ENCODE measurements at places on chromosomes 5 and 9.

DNA sequence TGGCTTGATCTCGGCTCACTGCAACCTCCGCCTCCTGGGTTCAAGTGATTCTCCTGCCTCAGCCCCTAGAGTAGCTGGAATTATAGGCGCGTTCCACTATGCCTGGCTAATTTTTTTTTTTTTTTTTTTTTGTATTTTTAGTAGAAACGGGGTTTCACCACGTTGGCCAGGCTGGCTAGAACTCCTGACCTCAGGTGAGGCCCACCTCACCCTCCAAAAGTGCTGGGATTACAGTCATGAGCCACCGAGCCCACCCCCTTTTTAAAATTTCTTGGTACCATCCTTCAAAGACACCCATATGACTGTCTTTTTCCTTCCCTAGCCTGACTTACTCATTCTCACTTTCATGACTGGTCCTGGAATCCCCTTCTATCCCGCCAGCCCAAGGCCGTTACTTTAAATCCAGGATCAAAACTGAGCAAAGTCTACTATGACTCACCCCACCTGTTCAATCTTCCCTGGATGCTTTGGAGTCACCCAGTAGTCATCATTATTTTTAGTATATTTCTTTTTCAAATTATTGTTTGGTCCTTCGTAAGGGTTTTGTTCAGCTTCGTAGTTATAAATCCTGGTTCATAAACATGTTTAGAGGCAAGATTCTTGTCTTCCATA is 1.2 kb upstream of the TBCA start:
- no peak for DNase-seq

GRCh38 chr5:15959370-15960164 is 220.0 kb downstream of the MARCHF11 start:
- DNase-seq, result no peak

- DNase-seq, result no peak
Measured at GRCh38 chr5:117261948-117262571, 687.4 kb upstream of the SEMA6A start.

- no peak for DNase-seq
Measured at GRCh38 chr9:37551468-37551867, 24.7 kb downstream of the FBXO10 start.

- no peak for DNase-seq
Measured at GRCh38 chr5:124264499-124264898, 481.9 kb downstream of the ZNF608 start.

DNA sequence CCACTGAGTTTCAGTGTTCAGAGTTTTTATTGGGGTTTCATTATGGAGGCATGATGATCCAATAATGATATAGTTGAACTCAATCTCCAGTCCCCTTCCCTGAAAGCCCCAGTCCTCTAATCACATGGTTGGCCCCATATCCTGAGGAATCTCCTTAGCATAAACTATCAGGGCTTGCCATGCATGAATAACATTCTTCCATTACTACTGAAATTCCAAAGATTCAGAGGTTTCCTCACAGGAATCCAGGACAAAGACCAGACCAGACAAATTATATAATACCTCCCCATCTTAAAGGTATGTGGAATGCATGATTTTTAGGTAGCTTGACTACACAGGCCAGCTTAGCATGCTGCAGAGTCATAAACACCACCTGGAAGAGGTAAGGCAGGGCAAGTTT is 15.5 kb upstream of the LRRTM2 start:
- DNase-seq, result no peak

DNA sequence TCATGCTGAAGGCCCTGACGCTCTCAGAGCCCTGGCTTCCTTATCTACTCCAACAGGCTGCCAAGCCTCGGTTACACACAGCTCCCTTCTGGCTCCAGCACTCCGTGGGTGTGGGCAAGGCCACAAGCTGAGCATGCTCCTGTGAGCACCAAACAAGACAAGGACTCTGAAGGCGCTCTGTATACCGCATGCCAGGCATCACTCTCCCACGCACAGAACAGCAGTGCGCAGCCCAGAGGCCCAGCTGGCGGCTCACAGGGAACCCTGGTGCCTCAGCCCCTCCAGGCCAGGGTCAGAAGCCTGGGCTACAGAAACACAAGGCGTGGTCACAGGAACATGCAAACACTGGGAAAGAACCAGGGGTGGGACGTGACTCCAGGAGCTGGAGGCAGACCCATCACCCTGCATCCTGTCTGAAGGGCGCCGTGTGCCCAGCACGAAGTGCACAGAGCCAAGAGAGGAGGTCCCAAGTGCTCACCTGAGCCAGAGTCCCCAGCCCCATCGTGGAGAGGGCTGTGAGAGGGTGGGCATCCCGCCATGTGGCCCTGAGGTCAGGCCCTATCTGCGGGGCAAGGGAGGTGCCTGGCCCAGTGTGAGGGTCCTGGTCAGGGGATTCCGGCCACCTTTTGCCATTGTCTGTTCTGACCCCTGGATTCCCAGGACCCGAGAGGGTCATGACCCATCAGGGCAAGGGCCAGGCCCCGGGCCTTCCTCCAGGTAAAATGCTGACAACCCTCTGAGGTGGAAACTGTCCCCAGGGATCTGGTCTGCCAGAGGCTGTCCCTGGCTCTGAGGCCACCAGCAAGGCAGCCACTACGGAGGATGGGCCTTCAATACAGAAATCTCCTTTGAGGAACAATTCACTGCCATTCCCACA is 54.7 kb downstream of the COL23A1 start:
- DNase-seq, result peak; percentile 70

DNA sequence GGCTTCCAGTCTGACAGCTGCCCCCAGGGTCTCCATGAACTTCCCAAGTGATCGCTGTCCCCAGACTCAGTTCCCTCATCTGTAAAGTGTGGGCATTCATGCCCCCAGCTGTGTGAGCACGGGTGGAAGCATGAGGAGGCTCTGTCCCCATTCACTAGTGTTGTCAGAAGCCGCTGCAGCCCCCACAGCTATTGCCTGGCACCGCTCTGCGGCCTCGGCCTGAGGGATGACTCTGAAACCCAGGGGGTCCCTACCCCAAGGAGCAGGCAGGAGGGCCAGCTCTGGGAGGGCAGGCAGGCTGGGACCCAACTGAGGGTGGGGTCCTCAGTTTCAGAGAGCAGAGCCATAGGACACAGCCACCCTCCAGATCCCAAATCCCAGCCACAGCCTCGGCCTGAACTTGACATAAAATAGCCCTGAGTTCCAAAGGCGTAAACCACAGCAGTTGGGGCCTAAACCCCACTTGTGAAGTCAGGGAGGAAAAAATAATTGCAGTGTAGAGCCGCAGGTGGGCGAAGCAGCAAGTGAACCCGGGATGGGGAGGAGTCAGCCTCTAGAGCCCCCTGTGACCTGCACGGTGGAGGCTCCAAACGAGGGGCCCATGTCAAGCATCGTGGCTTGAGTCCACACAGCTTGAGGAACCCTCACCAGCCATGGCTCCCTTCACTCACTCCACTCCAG is 66.0 kb upstream of the ADAMTS2 start:
- no peak for DNase-seq

- DNase-seq, result no peak
Measured at GRCh38 chr5:174799121-174799520, 74.7 kb downstream of the MSX2 start.

DNA sequence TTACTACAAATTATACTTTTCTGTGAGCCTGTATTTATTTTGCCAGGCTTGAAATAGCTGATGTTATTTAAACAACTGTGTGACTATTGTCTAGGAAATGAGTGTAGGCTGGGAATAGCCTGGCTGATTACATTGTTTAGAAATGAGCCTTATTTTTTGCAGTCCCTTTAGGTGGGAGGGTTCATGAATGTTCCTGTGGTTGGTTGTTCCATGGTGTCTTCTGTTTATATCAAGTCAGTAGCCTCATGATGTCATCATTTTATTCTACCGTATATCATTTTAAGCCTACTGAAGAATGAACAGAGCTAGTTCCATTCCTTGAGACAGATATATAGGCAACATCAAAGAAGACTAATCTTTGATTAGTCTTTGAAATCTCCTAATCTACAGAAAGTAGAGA is 53.1 kb downstream of the MAP1B start:
- no peak for DNase-seq

DNA sequence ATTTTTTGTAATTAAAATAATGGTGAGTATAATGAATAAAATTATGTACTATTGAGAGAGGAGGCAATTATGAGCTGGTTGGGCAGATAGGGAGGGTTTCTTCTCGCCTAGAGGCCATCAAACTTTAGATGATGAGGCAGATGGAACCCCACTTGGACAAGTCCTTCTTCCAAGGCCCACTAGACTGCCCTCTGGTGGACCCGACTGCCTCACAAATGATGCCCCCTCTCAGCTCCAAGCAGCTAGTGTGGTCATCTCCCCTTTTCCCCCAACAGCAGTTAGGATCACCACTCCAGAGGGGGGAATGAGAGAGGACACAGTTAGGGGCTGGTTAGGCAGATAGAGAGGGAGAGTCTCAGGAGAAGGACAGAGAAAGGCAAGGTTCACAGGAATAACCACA is 348.0 kb upstream of the CDH18 start:
- no peak for DNase-seq

- DNase-seq, result no peak
Measured at GRCh38 chr9:14515049-14515448, 178.2 kb downstream of the ZDHHC21 start.

DNA sequence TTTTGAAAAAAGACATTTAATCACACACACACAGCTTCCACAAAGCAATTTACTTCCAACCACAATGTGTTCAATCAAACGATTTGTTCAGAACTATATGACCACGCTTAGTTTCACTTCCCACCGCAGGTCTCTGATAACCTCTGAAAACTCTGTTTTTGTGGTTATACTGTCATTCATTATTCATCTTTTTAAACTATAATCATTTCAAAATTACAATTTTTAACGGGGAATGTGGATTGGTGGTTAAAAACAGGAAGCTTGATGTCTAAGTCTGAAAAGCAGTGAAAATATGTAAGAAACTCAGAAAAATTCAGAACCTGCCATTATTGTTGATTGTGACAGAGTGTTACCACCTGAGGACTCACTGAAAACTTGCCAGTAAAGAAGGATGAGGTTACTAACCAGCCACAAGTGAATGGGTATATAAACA is 12.7 kb upstream of the TMEM174 start:
- DNase-seq, result no peak

Measured in left ventricle myocardium inferior (tissue), 1 donor.